ENCODE measurements at places on chromosomes 4 and X.
A peak's percentile ranks its signal among the peaks of the same experiment; 100 is the strongest.

- no peak for DNase-seq
Measured at GRCh38 chr4:3186609-3187008, 62.4 kb upstream of the MSANTD1 start.

- DNase-seq, result no peak
Measured at GRCh38 chr4:146236216-146236615, 21.9 kb downstream of the REELD1 start.

- no peak for DNase-seq
Measured at GRCh38 chrX:75603833-75604232, 81.0 kb upstream of the ZDHHC15 start.

- DNase-seq, result no peak
Measured at GRCh38 chr4:8274765-8275547, 5.4 kb downstream of the HTRA3 start.

GRCh38 chr4:173401063-173401462, 2.1 kb upstream of the SCRG1 start:
- DNase-seq, result no peak

GRCh38 chr4:10737337-10737736, 52.8 kb upstream of the CLNK start:
- DNase-seq, result no peak

- no peak for DNase-seq
Measured at GRCh38 chr4:95556207-95556859, 7.6 kb upstream of the UNC5C start.

DNA sequence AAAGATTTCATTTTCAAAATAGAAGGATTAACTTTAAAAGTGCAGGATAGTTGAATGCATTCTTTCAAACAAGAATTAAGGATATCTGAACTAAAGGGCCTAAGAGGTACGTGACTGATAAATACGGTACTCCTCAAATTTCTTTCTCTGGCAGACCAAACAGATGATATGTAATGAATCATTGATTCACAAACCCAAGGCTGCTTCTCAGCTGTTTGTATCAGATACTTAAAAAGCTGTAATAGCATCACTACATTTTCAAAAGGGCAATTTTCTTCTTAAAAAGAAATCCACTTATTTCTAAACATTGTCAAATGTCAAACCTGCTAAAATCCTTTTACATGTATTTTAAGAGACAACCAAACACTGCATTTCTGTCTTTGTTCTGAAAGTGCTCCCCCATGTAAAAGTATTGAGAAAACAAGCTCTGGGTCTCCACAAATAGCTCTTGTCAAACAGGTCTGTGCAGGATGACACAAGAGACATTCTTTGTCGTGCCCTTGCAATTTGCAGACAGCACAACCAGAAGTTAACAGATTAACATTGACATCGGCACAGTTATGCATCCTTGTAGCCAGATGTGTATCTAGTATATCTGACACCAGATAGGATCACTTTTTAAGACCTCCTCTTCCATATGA, 82.0 kb downstream of the MANBA start:
- no peak for DNase-seq

- no peak for DNase-seq
Measured at GRCh38 chr4:15332377-15332776, 95.5 kb upstream of the C1QTNF7 start.

GRCh38 chr4:112270640-112271421, 14.9 kb downstream of the TIFA start:
- DNase-seq, result no peak

DNA sequence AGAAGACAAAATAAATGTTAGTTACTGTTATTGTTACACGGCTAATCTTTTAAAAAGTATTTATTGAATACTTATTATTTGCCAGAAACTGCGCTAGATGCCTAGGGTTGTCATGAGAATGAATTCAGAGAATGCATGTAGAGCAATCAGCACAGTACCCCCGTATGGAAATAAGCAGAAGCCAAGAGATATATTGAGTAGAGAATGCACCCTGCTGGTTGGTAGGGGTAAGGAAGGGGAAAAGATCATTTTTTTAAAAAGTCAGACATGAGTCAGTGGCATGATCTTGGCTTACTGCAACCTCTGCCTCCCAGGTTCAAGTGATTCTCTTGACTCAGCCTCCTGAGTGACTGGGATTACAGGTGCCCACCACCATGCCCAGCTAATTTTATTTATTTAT, 13.1 kb upstream of the DRP2 start:
- no peak for DNase-seq

DNA sequence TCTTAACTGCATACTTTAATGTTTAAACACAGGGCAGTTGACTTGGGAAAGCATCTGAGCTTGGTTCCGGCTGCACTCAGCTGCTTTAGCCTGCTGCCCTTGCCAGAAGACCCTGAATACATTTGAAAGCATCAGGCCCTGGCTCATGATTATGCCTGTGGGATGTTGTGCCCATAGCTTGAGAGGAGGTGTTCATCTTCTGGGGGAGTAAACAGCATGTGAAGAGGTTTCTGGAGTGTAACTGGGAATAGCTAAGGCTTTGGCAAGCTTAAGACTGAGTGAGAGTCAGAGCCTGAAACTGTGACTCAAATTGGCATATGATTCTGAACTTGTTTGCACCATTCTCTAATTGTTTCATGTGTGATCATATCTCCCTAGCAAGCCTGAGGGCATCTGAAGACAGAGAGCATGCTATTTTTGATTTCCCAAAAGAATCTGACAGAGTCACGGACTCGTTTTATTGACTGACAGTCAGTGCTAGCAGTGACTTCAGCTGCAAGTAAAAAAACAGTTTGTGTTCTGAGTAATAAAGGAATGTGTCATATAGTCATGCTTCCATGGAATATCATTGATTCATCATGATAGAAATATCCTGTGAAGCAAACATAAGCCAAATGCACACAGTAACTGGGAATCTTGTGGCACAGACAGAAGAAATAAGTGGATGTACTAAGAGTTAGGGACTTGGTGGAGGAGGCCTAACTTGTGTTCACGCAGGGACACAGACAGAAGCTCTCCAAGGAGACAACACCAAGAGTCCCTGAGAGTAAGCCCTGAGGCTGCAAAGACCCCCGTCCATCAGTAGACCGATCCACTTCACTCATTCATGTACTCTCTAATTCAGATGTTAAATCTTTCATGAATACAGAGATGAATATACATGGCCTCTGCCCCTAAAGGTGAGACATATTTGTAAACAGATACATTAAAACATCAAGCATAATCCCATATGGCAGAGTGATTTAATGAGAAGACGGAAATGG, 100.7 kb downstream of the SYNPO2 start:
- no peak for DNase-seq

DNA sequence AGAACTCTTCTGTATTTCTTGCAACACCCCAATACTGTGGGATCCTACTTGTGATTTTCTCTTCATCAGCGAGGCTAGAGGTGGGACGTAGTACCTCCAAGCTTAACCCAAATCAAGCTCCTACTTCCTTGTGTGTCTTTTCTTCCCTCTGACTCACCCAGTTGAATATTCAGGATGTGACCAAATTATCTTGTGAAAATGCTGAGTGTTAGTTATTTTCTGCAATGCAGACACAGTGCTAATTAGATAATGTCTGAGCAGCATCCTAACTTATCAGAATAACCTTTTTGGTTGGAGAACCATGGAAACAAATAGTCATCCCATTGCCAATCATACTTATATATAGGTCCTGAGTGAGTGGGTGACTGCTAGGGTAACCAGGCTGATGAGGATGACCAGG, 2.4 kb downstream of the MEPE start:
- no peak for DNase-seq

GRCh38 chr4:16659079-16659478, 239.4 kb downstream of the LDB2 start:
- DNase-seq, result no peak

DNA sequence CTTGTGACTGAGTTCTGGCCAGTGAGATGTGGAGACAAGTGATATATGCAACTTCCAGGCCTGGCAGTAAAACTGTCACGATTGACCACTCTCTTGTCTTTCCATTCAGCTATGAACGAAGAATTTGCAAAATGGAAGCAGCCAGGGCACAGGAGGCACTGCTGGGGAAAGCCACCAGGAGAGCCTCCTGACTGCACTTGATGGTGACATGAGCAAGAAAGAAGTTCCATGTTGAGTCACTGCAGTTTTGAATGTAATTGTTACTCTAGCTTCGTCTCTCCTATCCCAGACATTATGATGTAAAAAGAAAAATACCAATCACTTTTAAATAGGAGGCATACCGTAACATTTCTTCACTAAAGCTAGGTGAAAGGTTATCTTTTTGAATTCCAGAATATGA, 32.4 kb upstream of the ZCCHC4 start:
- no peak for DNase-seq

DNA sequence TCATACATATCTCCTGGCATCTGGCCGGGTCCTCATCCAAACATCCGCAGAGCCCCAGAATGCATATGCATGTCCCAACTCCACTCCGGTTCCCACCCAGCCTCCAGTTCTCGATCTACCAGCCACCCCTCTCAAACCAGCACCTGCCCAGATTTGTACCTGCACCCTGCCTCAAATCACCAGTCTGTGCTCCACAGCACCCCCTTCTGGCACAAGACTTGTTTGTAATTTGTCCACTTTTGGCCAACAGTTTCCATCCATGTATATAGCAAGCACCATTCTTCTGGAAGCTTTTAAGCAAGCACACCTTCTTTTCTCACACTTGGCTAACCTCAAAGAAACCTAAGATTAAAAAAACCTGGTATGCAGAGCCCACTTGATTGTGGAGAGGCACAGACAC, 644.1 kb downstream of the MID1IP1 start:
- DNase-seq, result peak; percentile 76

DNA sequence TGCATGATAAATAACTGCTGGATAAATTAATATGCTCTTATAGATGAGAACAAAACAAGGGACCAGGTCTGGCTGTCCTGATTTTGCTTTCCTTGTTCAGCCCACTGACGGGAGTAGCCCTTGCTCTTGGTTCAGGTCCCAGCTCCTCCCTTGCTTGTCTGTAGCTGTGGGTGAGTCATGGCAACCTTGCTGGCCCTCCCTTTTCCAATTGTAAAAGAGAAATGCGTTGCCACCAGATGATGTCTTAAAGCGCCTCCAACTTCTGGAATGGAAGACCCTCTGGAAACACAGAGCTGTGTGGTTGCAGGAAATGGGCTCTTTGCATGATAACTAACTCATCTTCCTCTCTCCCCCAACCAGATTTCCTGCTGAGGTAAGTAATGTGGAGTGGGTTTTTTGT, 171.4 kb downstream of the AASDH start:
- no peak for DNase-seq

- no peak for DNase-seq
Measured at GRCh38 chrX:13048280-13048679, 3.9 kb upstream of the FAM9C start.

DNA sequence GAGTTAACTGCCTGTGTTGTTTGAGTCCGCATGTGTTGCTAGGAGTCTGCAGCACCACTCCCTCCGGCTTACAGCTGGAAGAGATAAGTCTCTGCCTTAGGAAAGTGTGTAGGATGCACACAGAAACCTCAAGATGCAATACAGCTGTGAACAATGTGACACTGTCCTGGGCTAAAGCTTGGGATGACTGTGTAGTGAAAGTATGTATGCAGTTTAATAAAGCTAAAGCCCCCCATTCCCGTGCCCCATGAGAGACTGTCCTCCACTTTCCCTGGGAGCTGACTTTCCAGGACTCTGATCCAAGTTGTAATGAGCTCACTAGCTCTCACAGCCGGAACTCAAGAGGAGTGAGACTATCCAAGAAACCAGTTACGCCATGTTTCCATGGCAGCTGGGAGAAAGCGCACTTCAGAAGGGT, 156.6 kb upstream of the FTHL17 start:
- no peak for DNase-seq

DNA sequence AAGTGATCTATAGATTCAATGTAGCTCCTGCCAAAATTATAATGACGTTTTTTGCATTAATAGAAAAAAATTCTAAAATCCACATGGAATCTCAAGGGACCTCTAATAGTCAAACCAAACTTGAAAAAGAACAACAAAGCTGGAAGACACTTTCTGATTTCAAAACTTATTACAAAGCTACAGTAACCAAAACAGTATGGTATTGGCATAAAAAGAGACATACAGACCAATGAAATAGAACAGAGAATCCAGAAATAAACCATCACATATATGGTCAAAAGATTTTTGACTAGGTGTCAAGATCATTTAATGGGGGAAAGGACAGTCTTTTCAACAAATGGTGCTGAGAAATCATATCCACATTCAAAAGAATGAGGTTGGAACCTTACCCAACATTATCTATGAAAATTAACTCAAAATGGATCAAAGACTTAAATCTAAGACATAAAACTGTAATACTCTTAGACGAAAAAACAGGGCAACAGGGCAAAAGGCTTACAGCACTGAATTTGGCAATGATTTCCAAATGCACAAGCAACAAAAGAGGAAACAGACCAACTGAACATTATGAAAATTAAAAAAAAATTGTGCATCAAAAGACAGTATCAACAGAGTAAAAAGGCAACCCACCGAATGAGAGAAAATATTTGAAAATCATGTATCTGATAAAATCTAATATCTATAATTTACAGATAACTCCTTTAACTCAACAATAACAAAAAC, 3.9 kb downstream of the FBXO8 start:
- no peak for DNase-seq

- no peak for DNase-seq
Measured at GRCh38 chrX:155718972-155719586, 106.3 kb upstream of the TMLHE start.

GRCh38 chr4:57249083-57249482, 138.9 kb upstream of the IGFBP7 start:
- no peak for DNase-seq

DNA sequence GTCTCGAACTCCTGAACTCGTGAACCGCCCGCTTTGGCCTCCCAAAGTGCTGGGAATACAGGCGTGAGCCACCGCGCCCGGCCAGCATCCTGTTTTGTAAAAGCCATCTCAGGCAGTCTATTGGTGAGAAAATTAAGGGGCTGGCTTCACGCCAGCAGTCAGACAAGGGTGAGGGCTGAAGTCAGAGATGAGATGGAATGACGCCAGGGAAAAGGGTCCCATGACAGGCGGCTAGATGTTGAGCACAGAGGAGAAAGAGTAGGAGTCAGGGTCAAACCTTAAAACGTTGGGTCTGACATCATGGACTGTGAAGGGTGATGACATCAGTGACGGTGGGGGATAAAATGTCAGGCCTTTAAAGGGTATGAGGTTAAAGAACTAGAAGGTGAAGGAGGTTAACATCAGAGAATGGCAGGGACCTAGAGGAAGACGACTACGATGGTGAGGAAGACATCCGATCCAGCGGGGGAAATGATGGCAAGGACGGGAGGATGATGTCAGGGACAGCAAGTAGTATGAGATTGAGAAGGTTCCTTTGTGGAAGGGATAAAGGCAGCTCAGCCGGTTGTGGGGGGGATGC, 504 bp upstream of the RBM3 start:
- peak; percentile 41 for DNase-seq

GRCh38 chr4:76458825-76459224, 23.8 kb downstream of the SHROOM3 start:
- DNase-seq, result no peak

- no peak for DNase-seq
Measured at GRCh38 chr4:58064653-58065052, 954.5 kb upstream of the IGFBP7 start.

DNA sequence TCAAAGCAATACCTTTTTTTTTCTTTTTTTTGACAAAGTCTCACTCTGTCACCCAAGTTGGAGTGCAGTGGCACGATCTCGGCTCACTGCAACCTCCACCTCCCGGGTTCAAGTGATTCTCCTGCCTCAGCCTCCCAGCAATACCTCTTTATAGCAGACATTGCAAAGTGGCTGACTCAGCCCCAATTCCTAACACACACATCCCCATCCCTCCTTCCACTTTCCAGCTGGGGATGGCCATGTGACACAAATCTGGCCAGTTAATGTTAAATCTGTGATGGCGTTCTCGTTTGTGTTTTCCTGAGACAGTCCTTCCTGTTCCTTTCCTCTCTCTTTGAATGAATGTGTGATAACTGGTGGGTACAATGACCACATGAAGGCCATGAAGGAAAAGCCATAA, 276.2 kb upstream of the KLF3 start:
- DNase-seq, result no peak

GRCh38 chrX:41240509-41240908, 93.5 kb upstream of the DDX3X start:
- no peak for DNase-seq
